ENCODE measurements at places on chromosomes 2 and 18.
A peak's percentile ranks its signal among the peaks of the same experiment; 100 is the strongest.

DNA sequence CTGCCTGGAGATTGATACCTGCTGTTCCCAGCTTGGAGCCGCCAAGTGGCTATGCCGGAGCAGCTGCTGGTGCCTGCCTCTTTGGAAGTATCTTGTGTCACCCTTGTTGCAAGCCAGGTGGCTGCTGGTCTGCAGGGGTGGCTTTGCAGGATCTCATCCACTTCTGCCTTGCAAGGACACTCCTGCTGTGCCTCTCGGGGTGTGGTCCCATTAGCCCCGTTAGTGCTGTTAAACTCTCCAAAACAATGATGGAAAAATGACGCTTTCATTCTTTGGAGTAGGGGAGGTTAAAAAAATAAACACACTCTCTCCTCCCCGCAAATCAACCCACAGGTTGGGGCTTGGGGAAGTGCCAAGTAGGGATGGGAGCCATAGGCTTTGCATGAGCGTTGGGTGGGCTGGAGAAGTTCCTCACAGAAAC lies 352.8 kb downstream of the RNF144A start:
- no peak for DNase-seq

DNA sequence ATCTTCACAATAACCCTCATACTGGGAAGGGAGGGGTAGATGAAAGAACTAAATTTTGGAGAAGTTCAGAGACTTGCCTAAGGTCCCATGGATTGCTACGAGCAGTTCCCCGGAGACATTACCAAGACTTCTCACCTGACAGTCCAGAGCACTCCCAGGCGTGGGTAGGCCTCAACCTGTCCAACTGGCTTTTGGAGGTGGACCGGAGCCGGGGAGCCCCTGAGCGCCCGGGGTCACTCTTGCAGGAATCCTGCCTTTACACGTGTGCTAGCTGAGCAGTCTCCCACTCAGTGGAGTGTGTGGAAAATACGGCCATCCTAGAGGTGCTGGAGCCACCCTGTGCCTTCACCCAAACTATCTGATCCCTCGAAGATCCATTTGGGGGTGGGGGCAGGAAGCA lies 8.0 kb downstream of the POMC start:
- no peak for DNase-seq

GRCh38 chr2:121513597-121514333 lies 16.9 kb upstream of the RNU4ATAC start:
- DNase-seq, result no peak

DNA sequence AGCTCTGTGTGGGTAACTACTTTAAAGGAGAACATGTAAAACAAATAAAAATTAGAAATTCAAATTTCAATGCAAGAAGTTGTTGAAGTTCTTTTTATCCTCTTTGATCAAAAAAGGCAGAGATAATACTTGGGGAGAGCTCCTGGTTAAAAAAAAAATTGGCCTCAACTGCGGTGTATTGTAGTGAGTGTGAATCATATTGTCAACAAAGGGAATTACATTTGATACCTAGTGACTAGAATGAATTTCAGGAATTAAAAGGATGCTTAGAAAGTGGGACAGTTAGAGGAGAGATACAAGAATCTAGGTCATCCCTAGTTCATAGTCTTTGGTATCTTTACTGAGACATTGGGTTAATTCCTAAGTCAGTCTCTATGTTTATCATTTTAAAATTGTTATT lies 473.0 kb downstream of the CCDC85A start:
- no peak for DNase-seq

- no peak for DNase-seq
These were observed 493.7 kb upstream of the CDH7 start for GRCh38 chr18:65257149-65257548.

GRCh38 chr18:34978953-34979608 lies 62.1 kb upstream of the MAPRE2 start:
- DNase-seq, result peak; percentile 81

- DNase-seq, result peak; percentile 65
These were observed 124.8 kb downstream of the EPHA4 start for GRCh38 chr2:221447310-221447709.

DNA sequence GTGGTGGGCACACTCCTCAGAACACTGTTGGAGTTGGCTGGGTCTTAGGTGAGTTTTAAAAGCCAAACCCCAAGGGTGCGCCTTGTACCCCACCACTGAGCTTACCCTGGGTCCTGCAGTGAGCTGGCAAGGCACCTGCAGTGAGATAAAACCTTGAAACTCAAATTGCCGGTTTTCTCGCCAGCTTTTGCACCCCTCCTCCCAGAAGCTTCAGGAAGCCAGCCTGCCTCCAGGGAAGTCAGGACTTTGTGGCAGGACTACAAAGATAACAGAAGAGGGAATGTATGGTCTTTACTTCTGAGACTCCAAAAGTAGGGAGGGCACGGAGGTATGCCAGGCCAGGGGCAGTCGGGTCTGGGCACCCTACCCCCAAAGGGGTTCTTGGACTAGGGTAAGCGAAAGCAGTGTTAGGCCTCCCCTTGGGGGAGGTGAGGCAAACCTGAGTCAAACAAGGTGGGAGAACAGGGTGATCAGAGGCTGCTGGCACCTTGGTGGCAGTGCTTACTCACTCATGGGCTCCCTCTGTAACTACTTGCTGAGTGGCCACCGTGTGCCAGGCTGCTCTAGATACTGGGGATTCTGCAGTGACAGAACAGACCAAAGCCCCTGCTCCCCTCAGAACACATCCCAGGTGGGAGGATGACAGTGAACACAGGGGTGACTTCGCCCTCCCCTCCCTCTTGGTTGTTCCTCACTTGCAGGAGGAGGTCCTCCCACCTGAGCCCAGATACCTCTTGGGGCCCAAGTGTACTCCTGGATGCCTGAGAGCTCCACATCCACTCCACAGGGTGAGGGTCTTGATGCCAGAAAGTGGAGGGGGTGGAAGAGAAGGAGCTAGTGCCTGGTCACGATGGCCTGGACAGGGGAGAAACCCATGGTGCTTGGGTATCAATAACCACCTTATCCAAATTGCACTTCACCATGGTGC lies 69.3 kb upstream of the RGPD5 start:
- no peak for DNase-seq

DNA sequence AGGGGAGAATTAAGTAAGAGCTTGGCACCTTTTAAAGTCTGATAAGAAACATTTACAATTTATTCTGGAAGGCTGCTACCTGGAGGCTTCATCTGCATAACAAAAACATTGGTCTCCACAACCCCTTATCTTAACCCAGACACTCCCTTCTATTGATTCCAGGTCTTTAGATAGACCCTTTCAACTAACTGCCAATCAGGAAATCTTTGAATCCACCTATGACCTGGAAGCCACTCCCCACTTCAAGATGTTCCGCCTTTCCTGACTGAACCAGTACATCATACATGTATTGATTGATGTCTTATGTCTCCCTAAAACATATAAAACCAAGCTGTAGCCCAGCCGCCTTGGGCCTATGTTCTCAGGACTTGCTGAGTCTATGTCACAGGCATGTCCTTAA lies 289.4 kb downstream of the AGPS start:
- DNase-seq, result no peak

GRCh38 chr18:35582899-35583558 lies 1.5 kb downstream of the GALNT1 start:
- DNase-seq, result no peak

- no peak for DNase-seq
These were observed 56.5 kb downstream of the MGAT4A start for GRCh38 chr2:98674233-98674964.

DNA sequence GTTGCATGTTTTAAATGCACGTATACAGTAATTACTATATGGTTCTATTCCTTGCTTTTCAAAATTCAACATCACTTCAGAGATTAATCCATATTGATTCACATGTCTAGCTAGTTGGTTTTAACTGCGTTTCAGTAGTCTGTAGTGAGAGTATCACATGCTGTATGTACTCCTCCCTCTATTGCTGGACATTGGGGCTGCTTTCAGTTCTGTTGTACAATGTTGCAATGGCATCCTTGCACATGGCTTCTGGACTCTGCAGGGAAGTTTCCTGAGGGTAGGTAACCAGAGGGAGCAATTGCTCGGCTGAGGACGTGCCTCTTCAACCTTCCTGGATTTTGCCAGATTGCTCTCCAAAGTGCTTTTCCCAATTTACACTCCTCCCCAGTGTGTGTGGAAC lies 10.7 kb upstream of the HPCAL1 start:
- DNase-seq, result no peak

GRCh38 chr18:47323158-47323557 lies 71.7 kb upstream of the SKOR2 start:
- DNase-seq, result no peak

DNA sequence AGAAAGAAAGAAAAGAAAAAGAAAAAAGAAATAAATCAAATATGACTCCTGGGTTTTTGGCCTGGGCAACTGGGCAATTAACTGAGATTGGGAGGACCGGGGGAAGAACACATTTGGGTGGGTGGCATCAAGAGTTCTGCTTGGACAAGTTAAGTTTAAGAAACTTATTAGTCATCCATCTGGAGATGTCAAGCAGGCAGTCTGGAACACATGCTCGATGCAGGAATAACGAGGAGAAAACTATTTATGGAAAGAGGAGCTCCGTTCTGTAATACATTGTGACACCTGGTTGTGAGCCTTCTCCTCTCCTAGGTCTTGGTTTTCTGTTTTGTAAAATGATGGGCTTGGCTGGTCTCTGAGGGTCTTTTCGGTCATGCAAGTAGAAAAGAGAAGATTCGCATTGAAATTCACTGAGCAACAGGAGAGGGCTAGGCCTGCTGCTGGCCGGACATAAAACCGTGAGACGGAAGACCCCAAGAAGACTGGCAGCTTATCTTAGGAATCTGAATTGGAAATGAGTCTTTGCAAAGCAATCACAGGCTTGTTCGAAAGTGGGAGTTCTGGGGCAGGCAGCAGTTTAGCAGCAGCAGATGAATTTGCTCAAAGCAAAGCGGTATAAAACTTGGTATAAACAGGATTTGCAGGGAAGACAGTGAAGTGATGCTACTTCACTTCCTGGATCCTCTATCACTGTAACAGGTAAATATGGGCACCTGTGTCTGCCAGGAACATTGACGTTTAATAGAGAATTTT lies 51.4 kb downstream of the E2F6 start:
- DNase-seq, result no peak

DNA sequence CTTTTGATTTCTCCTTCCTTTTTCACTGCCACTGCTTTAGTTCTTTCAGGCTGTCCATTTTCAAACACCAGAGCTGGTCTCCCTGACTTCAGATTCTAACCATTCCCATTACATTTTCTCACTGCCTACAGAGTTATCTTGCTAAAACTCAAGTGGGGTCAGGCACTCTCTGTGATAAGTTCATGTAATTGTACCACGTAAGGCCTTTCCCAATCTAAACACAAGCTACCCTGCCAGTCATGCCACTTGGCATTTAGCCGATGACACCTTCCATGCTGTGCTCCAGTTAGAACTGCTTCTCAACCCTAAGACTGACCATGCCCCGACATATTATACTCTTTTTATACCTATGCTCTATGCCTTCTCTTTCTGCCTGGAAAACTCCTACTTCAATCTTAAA lies 592.4 kb downstream of the DPP10 start:
- no peak for DNase-seq

GRCh38 chr18:79519751-79520477 lies 124.2 kb downstream of the NFATC1 start:
- DNase-seq, result no peak

DNA sequence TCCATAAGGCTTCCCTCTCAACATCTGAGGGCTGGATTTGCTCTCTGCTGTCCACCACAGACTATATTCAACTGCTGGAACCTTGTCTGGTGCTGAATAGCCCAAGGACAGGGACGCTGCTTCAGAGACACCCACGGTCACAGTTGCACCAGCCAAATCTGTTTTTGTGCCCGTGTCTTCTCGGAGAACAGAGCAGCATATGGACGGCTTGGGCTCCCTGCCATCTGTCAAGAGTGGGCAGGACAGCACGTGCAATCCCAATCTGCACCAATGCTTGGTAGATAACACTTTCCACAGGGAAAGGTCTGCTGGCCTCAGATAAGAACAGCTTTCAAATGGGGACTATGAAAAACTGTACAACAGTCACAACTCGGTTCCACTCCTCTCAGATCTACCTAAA lies 466.1 kb downstream of the TGIF1 start:
- no peak for DNase-seq

DNA sequence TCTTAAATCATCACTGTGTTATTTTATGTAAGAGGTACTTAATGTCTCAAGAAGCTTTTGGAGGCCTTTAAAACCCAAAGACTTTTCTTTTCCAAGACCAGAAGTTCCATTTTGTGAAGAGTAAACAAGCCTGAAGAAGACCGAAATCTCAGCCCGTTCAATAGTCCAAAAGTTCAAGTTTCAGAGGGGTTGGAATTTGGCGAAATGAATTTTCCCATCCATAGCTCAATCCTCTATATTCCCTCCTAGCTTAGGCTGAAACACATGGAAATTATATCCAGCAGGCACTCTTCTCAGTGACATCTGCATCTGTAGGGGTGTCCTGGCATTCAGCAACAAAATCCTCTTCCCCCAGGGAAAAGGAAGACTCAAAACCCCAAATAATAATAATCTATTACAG lies 344.6 kb downstream of the ARHGAP15 start:
- no peak for DNase-seq

GRCh38 chr2:1429895-1430294 lies 16.6 kb downstream of the TPO start:
- DNase-seq, result no peak

GRCh38 chr2:189836644-189837043 lies 52.4 kb downstream of the PMS1 start:
- DNase-seq, result no peak

GRCh38 chr2:112829961-112830681 lies 6.5 kb downstream of the IL1B start:
- no peak for DNase-seq

DNA sequence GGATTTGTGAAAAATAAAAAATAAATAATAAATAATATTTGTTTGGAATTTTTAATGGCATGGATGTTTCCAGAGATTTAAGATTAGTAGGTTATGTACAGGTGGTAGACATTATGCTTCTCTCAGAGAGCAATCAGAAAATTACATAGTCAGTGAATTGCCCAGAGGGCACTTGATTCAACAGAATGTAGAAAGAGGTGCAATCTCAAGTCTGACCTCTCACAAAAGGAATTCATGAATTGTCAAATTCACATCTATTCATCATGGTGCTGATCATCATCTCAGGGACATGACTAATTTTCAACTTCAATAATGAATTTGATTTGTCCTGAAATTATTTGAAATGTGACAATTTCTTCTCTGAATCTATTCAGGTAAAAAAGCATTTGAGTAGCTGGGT lies 172.5 kb downstream of the PDE11A start:
- DNase-seq, result peak; percentile 77

Data from NCI-H226 (cell line).